ENCODE measurements at places on chromosomes 3 and 15.

GRCh38 chr3:25151281-25151902 lies 276.7 kb upstream of the RARB start:
- DNase-seq: no peak

DNA sequence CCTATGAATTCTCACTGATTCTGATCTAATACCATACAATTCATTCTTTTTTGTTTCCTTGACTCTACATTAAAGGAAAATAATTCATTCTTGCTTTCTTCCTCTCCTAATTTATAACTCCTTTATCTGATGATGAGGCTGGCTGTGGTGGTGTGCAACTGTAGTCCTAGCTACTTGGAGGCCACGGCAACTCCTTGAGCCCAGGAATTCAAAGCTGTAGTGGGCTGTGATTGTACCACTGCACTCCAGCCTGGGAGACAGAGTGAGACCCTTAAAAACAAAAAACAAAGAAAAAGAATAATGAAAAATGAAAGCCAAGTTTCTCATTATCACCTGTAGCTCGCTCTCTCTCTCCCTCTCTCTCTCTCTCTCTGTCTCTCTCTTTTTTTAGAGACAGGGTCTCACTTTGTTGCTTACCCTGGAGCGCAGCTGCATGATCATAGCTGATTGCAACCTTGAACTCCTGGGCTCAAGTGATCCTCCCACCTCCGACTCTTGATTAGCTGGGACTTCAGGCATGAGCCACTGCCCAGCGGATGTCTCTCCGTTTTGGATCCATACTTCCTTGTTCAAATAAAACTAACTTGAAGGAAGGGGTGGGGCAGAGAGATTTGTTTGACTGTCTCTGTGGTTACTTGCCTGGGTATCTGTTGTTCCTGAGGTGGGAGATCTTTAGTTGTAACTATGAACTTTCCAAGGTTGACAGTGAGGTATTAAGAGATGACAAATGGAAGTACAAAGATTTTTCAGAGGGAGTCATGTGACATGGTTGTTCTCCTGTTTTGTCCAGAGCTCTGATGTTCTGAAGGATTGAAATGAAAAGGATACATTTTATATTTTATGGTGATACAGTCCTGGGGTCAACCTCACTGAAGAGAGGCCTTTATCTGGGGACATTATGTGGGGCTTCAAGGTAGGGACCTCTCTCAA lies 46.9 kb downstream of the STARD9 start:
- DNase-seq: no peak

DNA sequence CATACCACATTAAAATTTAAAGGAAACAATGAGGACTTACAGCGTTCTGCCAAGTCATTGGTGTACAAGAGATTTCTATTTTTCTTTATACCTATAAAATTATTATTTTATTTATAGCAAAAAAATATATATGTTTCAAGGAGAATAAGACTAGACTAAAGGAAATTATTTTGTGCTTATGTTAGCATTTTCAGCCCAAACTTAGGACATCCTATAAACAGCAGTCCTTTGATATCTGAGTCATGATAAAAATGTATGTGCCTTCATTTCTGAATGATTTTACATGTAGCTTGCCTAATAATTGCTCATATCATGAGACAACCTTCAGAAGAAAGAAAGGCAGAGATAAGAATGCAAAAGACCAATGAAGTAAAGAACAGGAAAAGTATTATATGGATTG lies 16.7 kb upstream of the CPA3 start:
- DNase-seq: no peak

DNA sequence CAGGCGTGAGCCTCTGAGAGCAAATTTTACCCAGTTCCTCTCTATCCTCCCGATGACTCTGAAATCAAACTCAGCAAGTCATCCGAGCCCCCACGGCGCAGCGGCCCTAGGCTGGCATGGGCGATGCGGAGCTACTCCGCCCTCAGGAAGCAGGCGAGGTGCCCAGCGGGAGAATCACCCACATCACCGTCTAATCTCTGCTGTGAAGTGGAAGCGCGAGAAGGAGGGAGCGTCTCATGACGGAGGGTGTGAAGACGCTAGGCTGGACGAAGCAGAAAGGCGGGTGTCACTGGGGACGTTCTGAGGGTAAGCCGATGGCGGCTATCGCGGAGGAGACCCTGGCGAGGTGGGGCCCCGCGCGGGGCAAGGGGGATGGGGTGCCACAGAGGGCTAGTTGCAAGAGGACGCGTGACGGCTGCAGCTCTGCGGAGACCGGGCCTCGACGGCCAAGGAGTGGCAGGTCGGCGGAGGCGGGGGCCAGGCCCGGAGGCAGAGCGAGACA lies 9.1 kb upstream of the GNAI2 start:
- no peak for DNase-seq

DNA sequence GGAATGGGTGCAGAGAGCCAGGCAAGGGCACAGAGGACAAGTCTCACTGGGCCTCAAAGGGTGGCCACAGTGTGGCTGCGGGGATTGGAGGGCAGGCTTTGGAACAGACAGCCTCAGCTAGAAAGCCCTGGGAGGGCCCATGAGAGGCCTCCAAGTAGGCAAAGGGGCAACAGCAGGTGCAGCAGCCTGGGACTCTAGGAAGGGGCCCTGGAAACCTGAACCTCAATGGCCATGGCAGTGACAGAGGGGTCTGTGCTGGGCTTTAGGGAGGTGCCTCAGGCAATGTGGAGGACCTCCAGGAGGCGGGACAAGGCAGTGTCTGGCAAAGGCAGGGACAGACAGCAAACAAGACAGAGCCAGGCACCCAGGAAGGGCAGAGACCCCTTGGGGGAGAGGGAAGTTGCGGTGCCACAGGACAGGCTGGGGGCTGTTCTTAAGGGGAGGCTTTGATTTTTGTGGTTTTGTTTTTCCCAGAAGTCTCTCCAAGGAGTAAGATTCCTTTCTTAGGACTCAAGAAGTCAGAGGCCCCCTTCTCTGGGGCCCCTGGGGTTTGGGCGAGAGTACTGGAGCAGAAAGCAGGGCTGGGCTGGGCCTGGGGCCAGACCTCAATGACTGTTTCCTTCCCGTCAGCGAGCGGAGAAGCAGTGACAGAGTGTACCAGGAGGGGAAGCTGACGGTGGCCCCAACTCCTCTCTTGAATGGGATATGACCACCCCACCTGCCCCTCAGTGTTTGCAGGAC lies 9.7 kb downstream of the STOML1 start:
- no peak for DNase-seq

DNA sequence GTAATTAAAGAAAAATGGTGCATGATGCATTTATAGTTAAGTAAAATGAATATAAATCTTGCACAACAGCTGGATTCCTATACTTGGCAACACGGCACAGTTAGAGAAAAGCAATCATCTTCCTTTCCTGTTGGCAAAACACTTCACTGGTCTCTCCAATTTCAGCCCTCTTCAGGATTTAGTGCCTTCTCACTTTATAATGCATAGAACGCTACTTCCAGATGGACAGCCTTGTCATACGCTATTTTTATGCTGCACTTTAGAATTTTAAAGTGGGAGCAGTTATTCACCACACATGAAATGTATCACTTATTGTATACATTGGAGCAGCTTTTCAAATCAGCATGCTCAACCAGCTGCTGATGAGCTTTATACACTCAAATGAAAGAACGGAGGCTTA lies 194.4 kb upstream of the GBE1 start:
- no peak for DNase-seq

DNA sequence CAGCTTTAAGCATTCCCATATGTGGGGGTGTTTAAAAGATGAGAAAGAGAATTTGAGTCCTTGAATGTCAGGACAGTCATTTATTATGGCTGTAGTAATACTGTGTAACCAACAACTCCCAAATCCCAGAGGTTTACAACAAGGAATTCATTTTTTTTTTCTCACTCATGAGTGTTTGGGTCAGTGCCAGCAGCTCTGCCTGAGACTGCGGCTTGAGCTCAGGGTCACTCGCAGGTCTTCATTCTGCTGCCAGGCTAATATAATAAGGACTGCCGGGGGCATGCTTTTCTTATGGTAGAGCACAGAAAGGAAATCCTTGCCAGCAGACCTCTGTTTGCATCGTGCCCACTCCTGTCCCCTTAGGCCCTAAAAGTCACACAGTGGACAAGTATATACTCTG lies 277.9 kb upstream of the LMCD1 start:
- DNase-seq: no peak

GRCh38 chr3:100665230-100665629 lies 44.1 kb upstream of the TFG start:
- peak; percentile 30 for DNase-seq

- no peak for DNase-seq
Observed at GRCh38 chr3:187880441-187880840, 135.2 kb upstream of the BCL6 start.

DNA sequence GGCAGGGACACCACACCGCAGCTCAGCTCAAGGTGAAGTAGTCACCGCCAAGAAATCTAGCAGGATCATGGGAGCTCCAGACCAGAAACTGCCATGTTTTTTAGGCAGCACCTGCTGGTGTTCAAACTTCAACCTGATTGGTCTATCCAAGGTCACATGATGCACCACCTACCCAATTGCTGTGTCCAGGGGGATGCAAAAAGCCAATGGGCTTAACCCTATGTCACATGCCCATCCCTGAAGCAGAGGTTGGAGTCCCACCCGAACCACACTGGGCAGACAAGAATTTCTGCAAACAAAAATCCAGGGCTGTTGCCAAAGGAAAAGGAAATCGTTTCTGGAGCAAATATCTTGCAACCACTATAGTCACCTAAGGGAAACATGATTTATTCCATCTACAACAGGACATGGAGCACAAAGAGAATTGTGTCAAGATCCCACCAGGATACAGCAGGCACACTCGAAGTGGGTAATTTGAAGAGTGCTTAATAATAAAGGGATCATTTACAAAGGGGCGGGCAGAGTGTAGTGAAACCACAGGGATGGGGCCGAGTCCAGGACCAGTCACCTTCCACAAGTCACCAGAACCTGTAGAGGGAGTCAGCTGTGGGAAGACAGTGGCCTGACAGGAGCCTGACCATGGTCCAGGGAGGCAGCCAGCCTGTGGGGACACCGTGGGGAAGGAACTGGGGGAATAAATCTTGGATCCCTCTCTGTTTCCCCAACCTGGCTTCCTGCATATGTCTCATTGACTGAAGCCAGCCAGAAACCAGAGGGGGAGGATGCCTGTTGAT lies 34.2 kb upstream of the TSEN2 start:
- no peak for DNase-seq

GRCh38 chr3:26625187-26625586 lies 2.6 kb downstream of the LRRC3B start:
- DNase-seq: no peak

GRCh38 chr3:98433764-98434163 lies 29.2 kb upstream of the OR5K1 start:
- DNase-seq: no peak

- no peak for DNase-seq
Observed at GRCh38 chr3:183085634-183086390, 13.5 kb downstream of the MCCC1 start.

- no peak for DNase-seq
Observed at GRCh38 chr3:37952564-37952963, 38.0 kb upstream of the VILL start.

GRCh38 chr3:60086811-60087210 lies 1037.0 kb upstream of the CFAP20DC start:
- no peak for DNase-seq

GRCh38 chr3:142602619-142603385 lies 6.6 kb downstream of the PLS1 start:
- DNase-seq: no peak

DNA sequence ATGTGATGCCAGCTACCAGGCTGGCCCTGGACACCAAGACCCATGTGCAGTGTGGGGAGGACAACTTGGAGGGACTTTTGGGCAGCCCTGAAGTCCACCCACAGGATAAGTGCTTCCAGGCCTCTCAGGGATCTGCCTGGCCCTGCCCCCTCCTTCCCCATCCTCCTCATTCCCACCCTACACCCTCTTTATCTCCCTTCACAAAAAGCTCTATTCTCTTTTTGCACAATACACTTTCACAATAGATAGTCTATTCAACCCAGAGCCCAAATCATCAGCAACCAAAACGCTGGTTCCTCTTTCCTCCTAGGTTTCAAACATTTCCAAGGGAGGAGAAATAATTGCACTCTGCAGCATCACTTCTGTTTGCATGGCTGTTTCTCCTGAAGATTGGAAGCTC lies 7.8 kb upstream of the ZNF710 start:
- DNase-seq: no peak

DNA sequence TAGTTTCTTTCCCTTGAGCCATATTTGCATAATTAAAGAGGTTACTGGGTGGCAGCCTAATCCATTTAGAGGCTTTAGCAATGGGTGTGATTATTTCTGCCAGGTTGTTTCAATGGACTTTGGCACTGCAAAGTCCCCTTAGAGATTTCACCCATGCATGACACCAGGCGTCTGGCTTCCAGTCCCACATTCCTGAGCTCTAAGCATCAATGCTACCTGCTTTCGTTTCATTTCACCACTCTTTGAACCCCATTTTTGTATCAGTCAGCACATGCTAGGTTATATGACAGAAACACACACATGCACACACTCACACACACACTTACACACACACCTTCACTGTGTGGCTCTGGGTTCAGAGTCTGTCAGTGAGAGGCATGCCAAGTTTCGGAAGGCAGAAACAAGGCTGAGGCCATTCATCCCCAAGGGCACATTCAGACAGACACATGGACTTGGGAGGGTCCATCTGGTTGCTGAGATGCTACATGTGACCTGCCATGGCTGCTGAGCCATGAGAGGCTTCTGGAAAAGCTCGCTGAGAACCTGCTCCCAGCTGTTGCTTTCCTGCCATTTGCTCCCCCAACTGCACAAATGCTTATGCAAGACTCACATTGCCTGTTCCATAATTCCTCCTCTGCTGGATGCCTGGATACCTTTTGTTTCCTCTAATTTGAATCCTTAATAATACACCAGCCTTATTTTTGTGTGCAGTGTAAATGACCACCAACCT lies 354.1 kb downstream of the GABRG3 start:
- DNase-seq: no peak

- DNase-seq: no peak
Observed at GRCh38 chr3:194271460-194272035, 79.6 kb downstream of the CPN2 start.

- peak; percentile 14 for DNase-seq
Observed at GRCh38 chr3:14548321-14548729, 8.2 kb upstream of the GRIP2 start.

DNA sequence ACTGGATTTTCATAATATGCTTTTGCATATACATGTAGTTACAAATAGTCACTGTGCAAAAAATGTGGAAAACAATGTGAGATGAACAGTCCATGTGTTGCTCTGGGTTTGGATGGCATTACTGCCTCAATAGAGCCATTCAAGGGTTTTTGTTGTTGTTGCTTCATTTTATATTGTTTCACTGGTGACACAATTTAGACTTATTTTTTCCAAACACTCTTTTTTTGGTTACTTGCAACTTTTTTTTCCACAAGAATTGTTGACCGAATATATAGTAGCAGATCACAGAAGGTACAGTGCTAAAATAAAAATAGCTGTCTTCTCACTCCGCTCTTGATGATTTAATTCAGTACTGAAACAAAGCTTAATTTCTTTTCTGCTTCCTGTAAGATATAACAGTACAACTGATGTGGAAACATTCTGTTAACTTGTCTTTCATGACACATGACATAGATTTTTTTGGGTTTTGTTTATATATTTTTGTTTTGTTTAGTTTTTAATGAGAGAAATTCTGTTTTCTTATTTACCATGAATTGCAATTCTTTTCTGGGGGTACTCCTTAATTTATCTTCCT lies 618.6 kb downstream of the NAALADL2 start:
- no peak for DNase-seq
